ENCODE measurements at places on chromosomes 2 and 18. TPM values are rescaled to one million over a fixed set of nuclear protein-coding genes. Genes with fewer than 3 reads are reported as not detected.

IL1R2 gene
- total RNA-seq = 0.25 TPM

- DNase-seq = no peak
These were observed 146.8 kb downstream of the LNPK start for GRCh38 chr2:175855236-175855635.

REG3A gene
- 0.46 TPM for total RNA-seq

SLC14A1 gene
- total RNA-seq = 30.8 TPM

DNA sequence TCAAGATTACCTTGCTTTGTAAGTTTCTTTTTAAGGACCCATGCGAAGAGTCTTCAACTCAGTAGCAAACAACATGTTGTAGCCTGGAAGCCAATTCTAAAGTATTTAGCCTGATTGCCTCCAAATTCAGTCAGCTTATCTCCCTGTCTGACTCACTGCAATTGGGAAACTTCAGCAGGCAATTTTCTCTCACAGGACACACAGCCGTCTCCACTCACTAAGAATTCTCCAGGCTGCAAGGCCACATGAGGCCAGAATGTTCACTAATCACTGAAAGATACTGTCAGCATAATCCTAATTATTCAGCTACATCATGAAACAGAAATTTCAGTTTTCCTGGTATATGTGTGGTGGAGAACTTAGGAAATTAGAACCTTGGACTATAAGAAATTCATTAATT is 78.1 kb upstream of the PDE1A start:
- no peak for DNase-seq

GRCh38 chr2:157261199-157261782 is 3.8 kb downstream of the GALNT5 start:
- DNase-seq = no peak

DNA sequence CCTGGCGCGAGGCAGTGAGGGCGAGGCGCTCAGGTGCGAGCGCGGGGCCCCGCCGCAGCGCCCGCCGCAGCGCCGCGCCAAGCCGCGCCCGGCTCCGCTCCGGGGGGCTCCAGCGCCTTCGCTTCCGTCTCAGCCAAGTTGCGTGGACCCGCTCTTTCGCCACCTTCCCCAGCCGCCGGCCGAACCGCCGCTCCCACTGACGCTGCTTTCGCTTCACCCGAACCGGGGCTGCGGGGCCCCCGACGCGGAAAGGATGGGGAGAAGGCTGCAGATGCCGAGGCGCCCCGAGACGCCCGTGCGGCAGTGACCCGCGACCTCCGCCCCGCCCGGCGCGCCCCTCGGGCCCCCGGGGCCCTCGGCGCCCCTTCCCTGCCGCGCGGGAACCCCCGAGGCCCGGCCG is 328 bp upstream of the INHBB start:
- DNase-seq = no peak

HOXD13 gene
- not detected for total RNA-seq

DNA sequence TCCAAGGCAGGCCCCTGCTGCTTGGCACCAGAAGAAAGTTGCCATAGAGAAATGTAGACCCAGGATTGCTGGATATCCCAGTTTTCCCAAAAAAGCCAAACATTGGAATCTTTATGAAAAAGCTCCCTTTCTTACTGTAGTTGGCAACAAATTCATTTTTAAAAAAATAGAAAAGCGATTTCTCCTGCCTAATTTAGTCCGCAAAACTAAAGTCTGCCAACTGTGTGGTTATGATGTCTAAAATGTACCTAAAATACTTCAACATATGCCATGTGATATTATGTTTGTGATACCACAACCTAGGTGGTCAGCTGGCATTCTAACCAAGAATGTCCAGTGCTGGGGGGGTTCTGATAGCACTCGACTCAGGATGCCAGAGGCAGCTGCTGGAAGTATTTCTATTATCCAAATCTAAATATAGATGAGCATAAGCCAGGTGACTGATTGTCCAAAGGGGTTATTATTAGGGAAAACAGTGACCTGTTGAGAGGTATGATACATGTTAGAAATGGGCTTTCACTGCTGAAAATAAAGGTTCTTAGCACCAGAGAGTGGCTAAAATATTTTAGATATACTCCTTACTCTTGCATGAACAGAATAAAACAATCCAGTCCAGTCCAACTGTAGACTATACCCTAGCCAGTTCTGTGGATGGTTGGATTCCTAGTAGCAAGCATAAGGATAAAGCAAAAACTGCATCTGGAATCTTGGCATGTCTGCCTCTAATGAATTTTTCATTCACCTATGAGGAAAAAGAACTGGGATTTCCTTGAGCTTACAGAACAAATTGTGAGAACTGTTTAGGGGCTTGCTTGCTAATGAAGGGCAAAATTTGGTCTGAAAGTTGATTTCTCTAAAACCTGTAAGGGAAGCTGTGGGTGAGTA is 101.7 kb downstream of the STK39 start:
- no peak for DNase-seq

DNA sequence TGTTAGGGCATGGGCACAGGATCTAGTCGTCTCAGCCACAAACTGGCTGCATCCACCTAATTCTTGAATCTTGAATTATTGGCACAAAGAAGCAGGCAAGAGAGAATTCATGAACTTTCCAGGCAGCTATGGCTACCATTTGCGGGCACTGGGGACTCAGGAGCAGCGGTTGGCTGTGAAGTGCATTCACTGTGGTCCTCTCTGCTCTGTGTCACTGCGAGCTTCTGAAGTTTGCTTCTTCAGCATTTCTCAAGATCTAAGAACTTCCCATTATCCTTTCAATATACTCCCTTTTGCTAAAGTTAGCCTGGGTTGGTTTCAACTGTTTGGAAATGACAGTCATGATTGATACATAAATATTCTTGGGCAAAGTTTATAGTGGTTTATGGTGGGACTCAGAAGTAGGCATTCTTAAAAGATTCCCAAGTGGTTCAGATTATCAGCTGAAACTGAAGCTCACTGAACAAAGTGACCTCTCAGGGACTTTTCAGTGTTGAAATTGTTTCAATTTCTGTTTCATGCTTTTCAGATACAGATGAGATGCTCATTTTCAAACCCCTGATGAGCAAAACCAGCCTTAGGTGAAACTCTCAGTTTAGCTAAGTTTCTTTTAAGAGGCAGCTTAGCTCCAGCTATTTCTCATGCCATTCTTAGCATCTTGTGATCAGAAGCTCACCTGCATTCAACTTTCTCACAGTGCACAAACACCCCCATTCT is 1258.3 kb upstream of the GYPC start:
- DNase-seq = no peak

DNA sequence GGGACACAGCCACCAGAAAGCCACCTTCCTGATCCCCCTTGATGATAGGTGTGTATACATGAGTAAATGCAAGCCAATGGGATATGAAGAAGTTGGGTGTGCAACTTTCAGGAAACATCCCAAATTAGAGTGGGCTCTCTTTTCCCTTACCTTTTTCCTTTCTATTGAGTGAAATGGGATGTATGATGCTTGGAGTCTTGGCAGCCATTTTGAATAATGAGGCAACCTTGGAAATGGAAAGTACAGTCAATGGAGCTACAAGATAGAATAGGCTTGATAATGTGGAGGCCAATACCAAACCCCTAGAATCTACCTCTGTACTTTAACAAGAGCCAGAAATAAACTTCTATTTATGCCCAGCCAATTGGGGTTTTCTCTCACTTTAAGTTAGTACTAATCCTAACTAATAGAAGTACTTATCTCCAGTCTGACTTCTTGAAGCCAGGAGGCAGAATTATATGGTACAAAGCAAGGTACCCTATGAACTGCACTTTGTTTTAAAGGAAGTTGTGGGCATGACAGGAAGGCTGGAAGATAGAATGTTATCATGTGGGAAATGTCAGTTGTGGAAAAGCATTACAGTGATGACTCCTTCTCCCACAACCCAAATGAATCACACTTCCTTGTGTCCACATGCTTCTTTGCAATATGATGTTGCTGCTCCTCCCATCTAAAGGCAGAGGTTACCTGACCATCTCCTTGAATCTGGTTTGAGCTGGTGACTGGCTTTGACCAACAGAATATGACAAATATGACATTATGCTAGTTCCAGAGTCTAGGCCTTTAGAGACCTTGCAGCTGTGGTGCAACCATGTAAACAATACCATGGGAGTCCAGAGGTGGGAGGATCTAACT is 12.9 kb upstream of the NABP1 start:
- no peak for DNase-seq

GATA6 gene
- total RNA-seq = 0.59 TPM

DNA sequence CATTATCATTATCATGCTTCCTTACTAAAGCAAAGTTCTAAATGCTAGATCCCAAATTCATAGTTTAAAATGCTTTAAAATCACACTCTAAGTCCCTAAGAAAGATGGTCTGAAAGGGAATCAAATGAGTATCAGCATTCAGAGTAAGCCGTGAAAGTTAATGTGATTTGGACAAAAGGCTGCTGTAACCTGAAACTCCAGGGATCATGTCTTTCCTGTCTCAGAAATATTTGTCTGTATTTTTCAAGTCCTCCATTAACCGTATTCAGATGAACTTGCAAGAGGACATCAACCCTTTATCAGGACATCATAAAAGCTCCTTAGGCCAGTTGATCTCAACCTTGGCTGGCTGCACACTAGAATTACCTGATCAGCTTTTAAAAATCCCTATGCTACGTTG is 324.3 kb upstream of the PKDCC start:
- DNase-seq = no peak

Data from T-cell (primary cell).